ENCODE measurements at places on chromosomes 5 and 9.

GRCh38 chr9:8428389-8428788 is 628.8 kb upstream of the DMAC1 start:
- DNase-seq, result no peak

GRCh38 chr9:123999661-124000060 is 11.9 kb upstream of the LHX2 start:
- no peak for DNase-seq

DNA sequence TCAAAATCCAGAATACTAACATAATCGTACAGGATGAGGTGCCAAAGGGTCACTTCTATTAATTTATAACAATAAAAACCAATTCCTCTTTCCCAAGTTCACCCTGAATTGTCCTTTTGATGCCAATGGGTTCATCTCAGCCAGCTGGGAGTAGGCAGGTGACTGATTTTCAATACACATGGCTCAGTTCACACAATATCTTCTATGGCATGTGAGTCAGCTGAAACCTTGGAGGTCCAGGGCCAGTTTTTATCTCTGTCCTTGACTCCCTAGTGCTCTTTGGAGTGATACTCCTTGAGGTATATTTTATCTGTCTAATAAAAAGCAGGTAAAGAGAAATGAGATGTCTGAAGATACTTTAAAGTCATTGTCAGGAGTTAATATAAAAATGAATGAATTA is 186.6 kb downstream of the SMC2 start:
- no peak for DNase-seq

- DNase-seq, result no peak
Observed at GRCh38 chr9:116027511-116027910, 126.1 kb upstream of the PAPPA start.

DNA sequence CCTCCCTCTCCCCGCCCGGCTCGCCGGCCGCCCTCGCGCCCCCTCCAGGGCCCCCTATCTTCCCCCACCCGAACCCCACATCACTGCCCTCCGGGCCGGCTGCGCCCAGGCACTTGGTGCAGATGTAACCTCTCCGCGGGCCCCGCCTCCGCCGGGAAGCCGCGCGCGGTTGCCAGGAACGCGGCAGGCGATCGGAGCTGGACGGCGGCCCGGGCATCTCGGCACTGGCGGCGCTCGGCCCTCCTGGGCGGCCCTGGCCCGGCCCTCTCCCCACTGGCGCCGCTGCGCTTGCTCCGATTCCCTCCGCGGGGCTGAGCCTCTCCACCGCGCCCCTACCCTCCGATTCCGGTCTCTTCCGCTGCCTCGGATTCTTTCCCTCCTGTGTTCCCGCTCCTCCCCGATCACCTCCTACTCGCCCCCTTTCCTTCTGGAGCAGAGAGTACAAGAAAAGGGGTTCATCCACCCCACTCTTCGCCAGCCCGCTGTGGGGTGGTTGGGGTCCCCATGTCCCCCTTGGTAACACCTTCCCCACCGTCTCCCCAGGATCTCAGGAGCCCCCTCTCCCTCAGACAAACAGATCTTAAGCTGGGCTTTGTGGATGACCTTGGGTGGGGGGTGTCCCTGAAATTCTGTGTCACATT is 70.6 kb downstream of the C9orf50 start:
- DNase-seq, result no peak

GRCh38 chr9:34500623-34501267 is 22.0 kb downstream of the ENHO start:
- DNase-seq, result peak; percentile 30

DNA sequence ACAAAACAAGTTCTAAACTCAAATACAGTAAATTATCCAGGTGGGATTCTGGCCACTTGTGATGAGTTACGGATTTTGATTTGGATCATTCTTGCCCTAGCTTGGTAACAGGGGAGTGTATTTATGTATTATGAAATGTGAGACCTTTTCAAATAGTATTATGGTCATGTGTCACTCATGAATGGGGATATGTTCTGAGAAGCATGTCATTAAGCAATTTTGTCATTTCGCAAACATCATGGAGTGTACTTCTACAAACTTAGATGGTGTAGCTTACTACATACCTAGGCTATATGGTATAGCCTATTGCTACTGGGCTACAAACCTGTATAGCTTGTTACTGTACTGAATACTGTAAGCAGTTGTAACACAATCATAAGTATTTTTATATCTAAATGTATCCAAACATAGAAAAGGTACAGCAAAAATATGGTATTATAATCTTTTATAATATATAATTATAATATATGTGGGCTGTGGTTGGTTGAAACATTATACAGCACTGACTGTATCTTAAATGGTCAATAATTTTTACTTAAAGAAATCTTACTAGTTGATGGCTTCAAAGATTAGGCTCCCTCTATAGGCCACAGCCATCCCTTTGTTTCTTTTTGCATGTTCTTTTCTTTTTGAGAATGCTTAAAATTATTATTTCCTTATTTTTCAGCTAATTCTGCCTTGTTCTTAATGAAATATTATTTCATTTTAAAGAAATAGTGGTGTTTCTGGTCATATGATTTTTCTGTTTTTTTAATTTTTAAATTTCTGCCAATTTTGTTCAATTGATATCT is 128.4 kb downstream of the MAST4 start:
- DNase-seq, result no peak

GRCh38 chr9:94867281-94867841 is 140.9 kb downstream of the AOPEP start:
- DNase-seq, result no peak

DNA sequence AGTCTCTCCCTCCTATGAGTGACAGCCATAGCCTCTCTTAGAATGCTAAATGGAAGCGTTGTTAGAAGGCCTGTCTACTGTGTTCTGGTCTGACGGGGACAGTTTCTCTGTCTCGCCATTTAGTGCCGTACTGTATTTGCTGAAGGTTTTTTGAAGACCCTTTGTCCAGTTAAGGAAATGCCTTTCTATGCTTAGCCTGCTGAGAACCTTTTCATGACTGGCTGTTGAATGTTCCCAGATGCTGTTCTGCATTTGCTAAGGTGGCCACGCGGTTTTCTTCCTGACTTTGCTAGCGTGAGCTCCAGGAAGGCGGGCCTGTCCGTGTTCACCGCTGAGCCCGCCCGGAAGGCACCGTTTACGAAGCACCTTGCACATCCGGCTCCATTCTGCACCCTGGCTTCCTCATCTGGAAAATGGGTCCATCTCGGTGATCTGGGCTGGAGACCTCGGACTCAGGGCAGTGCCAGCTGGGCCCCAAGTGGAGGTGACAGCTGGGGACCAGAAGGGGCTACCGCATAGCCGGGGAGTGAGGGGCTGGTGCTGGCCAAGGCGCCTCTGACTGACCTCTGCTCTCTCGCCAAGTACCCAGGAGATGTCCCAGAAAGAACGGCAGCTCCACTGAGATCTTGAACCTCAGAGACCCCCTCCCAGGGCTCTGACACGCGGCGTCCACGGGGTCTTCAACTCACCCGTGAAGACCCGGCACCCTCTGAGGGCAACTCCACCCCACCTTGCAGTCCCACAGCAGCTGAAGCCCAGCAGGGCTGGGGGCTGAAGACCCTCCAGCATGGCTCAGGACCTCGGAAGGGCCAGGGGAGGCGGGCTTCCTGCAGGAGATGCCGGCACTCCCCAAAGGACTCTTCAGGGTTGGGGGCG is 52.5 kb upstream of the NKD2 start:
- no peak for DNase-seq

DNA sequence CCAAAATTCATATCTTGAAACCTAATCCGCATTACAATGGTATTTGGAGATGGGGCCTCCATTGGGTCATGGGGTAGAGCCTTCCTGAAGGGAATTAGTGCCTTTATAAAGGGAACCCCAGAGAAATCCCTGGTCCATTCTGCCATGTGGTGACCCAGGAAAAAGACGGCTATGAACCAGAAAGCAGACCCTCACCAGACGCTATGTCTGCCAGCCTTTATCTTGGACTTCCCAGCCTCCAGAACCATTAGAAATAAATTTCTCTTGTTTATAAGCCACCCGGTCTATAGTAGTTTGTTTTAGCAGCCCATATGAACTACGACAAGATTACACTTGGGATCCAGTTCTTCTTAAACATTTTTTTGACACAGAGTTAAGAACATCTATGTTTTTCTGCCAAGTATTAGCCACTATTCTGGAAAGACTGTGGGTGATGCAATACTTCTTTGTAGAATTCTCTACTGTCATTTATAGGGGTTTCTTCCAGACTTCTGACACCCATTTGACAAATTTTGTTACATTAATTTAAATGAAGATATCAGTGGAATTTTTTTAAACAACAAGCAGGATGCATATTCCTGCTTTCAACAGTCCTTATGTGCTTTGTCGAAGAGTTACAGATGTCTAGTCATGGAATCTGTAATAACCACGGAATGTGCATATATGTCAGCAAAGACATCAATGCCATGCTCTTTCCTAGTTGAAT is 572.4 kb downstream of the NR2F1-AS1 start:
- no peak for DNase-seq

GRCh38 chr9:117739624-117740347 is 35.6 kb downstream of the TLR4 start:
- DNase-seq, result no peak

GRCh38 chr9:16363073-16363781 is 507.2 kb downstream of the BNC2 start:
- no peak for DNase-seq

DNA sequence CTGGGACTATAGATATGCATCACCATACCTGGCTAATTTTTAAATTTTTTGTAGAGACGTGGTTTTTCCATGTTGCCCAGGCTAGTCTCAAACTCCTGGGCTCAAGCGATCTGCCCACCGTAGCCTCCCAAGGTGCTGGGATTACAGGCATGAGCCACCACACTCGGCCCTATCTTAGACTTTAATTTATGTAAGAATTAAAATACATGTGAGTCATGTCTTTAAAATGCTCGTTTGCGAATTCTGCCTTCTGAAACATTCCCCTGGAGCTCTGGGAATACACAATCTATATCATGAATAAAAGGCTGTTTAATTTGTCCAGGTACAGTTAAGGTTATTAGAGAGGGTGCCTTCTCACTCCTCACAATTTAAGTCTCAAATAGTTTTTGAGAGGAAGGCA is 32.8 kb downstream of the RHOBTB3 start:
- no peak for DNase-seq

- no peak for DNase-seq
Observed at GRCh38 chr5:15574806-15575325, 74.9 kb downstream of the FBXL7 start.
